CD4-positive, alpha-beta T cell treated with Interleukin-21 for 1 hour (primary cell): ENCODE measurements at places on chromosomes 5 and 9.

GRCh38 chr9:126886034-126886822, 25.8 kb downstream of the ZBTB34 start:
- DNase-seq = no peak

GRCh38 chr5:135600971-135601381, 22.2 kb upstream of the CXCL14 start:
- no peak for DNase-seq

DNA sequence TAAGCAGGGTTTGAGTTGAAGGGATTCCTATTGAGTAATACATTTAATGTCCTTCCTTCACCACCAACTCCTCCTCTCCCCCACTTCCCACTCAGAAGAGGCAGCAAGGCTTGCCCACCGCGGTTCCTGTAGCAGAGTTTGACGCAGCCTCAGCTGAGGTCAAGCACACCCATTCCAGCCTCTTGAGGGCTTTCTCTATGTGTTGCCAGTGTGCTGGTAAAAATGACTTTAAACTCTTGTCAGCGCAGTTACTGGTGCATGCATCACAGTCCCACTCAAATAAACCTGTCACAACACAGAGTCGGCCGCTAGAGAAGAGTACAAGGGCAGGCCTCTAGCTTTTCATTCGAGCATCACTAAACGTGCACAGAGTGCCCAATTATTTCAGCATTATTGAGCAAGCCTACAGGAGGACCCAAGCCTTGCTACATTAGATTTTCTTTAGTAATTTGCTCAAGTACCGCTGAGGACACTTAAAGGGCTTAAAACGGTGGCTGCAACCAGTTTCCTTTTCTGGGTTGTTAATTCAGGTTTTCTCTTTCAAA, 79.6 kb downstream of the TLE4 start:
- DNase-seq = no peak

DNA sequence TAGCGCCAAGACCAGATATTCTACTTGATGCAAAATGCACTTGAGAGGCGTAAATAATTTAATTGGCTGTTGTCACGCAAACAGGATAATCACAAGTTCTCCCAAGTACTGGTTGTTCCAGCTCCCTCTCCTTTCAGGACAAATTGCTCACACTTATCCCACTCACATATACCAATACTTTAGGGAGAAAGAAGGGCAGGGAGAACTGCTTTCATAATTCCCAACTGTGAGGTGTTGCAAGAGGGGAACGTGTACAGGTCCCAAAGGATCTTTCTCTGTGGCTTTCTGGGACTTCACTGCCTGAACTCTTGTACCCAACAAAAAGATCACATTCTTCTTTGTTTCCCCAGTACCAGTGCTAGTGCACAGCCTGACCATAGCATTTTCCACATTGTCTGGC, 21.5 kb upstream of the TGFBI start:
- no peak for DNase-seq
